ENCODE measurements at places on chromosomes 2 and 18.

- DNase-seq = no peak
Measured at GRCh38 chr2:112540906-112541305, 1.4 kb upstream of the POLR1B start.

- no peak for DNase-seq
Measured at GRCh38 chr2:211408483-211408891, 852.1 kb downstream of the CPS1 start.

GRCh38 chr18:6411382-6411781, 3.3 kb downstream of the L3MBTL4 start:
- no peak for DNase-seq

DNA sequence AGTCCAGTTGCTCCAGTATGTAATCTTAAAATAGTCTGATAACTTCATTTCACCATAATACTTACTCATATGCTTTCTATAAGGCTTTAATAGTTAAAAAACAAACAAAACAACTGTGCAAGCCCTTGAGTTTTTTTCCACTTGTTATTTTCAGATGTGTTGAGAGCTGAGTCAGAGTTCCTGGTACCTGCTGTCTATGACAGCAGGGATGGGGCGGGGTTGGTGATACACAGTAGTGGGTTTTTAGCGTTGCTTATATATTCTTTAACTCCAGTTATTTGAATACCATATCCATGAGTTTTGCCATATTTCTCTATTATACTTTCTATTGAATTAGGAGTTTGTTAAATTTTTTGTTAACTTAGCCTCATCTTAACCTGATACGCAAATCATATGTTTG, 5.0 kb downstream of the NAPG start:
- DNase-seq = no peak

DNA sequence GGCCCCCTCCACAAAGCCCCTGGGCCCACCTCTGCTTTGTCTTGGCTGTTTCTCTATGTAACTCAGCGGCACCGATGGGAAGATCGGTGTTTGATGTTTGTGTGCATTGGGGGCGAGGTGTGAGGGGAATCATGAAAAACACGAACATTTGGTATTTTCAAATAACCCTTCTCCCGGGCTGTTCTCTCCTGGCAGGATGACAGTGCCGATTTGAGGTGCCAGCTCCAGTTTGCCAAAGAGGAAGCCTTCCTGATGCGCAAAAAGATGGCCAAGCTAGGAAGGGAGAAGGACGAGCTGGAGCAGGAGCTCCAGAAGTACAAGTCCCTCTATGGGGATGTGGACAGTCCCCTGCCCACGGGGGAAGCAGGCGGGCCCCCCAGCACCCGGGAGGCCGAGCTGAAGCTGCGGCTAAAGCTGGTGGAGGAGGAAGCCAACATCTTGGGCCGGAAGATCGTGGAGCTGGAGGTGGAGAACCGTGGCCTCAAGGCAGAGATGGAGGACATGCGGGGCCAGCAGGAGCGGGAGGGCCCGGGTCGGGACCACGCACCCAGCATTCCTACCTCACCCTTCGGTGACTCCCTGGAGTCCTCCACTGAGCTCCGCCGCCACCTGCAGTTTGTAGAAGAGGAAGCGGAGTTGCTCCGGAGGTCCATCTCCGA, 78.1 kb downstream of the MTCL1 start:
- DNase-seq = no peak

DNA sequence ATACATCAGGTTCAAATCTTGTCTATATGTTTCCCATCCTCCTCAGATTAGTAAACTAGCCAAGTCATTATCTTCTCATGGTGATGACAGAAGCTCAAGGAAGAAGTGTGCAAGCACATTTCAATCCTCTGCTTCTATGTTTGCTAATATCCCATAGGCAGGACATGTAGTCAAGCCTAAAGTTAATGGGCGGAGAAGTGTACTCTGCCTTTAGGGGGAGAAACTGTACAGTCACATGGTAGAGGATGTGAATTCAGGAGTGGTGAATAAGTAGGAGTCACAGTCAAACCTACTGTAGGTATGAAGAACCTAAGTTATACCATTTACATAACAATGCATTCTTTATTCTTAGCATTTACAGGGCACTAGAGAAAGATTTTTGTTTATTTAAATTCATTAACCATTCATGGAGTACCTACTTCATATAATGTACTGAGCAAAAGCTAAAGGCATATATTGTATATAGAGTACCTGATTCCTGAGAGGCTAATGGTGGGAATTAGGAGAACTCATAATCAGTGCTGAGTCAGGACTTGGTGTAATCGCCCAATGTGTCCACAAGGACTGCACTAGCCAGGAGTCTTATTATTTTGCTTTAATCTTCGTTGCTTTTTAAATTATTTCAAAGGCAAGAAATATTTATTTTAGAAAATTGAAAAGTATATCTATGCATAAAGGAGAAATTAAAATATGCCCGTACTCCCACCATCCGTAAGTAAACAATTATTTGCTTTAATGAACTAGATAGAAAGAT, 394.3 kb upstream of the ETAA1 start:
- no peak for DNase-seq

DNA sequence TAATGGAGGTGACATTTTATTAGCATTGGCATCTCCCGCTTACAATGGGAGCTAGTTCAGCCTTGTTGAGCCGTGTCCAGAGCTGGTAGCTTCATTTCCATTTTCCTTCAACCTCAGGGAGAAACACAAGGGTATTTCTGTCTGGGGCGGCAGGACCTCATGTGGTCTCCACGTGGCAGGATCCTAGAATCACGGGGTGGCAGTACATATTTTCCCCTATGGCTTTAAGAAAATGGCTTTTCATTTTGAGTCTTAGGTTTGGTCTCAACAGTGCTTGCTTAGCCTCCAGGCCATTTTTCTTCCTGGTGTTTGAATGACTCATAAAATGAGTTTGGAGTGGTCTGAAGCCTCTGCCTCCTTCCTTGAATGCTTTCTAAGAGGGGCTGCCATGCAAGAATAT, 20.3 kb downstream of the CABLES1 start:
- DNase-seq = no peak

DNA sequence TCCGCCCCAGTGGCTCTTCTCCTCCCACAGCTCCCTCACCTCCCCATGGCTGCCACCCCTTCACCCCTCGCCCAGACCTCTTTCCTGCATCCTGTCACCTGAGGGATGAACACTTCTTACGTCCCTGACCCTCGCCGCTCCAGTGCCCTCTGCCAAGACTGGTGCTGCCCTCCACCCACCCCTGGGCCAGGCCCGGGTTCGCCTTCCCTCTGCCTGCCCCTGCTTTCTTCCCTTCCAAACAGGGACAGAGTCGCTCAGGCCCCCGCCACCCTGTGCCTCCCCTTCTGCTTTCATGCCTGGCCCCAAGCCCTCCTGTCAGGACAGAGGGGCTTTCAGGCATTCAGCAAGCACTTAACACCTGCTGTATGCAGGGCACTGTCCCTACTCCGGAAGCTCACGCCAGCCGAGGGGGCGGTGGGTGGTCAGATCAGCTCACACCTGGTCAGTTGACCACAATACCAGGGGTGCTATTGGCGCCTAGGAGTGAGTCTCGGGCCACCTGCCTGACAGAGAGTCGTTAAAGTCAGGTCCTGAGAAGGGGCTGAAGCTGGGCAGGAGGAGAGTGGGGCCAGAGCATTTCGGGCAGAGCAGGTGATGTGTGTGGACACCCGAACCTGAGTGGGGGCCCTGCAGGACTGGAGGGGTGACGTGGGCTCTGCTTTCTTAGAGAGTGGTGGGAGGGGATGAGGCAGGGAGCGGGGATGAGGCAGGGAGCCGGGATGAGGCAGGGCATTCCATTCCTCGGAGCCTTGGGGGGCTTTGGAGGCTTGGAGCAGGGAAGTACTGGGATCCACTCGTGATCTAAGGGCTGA, 26.0 kb upstream of the HPCAL1 start:
- no peak for DNase-seq

DNA sequence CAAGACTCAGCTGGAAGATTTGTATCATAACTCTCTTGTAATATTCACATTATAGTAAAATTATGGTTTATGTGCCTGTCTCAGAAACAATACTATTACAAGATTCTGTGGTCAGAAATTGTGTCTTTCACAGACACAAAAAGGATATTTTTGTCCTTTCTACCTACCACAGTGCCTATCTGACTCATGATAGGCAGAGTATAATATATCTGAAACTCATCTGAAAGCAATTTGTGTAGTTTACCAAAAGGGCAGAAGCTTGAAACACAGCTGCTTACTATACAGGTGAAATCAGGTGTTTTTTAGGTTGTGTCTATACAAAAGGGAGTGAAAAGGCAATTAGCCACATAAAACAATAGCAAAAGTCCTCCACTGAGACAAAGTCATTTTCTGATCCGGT, 10.9 kb downstream of the TMEM200C start:
- DNase-seq = no peak

GRCh38 chr2:160418853-160419252, 74.8 kb downstream of the RBMS1 start:
- DNase-seq = no peak

- DNase-seq = no peak
Measured at GRCh38 chr2:45412754-45413379, 198.2 kb downstream of the SRBD1 start.

GRCh38 chr18:24595561-24596031, 135.2 kb downstream of the HRH4 start:
- no peak for DNase-seq

GRCh38 chr2:6788614-6789013, 77.1 kb downstream of the CMPK2 start:
- no peak for DNase-seq

GRCh38 chr2:157363612-157364101, 38.0 kb upstream of the ERMN start:
- DNase-seq = no peak

GRCh38 chr2:219500135-219500534, 1.4 kb downstream of the GMPPA start:
- no peak for DNase-seq

DNA sequence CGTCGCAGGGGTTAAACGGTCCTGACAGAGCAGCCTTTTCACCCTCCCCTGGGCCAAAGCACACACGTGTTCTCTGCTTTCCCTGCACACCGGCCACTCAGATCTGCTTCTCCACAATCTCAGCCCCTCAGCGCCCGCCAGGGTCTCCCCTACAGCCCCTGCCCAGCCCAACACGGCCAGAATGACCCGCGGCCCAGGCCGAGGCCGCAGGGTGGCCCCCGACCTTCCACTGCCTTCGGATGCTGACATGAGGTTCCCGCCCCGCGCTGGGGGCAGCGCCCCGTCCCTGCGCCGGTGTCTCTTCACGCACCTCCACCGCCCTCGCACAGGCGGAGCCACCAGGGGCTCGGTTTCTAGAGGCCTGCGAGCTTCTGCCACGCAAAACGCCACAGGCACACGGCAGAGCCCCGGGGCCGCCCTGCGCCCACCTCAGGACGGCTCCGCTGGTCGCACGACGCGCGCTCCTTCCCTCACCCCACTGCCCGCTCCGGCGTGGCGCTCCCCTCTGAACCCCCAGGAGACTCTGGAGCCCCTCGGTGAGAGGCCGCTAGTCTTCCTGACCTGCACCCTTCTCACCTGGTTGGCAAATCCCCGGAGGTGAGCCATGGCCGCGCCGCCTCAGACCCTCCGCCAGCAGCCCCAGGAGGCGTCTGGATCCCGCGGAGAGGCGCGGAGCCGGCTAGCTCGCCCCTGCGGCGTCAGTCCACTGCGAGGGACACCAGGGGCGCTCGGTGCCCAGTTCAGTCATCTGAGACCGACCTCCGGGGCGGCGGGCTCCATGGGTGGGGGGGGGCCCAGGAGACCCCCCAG, 749 bp downstream of the STK25 start:
- DNase-seq = no peak

DNA sequence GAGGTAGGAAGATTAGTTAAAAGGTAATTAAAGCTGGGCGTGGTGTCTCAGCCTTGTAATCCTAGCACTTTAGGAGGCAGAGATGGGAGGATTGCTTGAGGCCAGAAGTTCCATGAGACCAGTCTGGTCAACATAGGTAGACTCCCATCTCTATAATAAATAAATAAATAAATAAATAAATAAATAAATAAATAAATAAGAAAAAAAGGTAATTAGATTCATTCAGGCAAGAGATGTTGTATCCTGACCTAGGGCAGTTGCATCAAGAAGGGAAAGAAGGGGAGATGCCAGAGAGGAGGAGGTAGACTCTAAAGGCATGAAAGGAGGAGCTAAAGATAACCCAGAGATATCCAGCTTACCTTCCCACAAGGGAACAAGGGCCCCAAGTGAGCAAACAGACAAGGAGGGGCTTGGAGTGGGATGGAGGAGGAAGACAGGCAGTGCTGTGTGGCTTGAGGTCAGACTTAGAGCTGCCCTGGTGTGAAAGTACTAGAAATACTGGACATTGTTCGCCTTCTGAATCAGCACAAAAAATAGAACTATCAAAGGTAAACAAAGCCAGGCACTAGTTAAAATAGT, 7.4 kb upstream of the RAB1A start:
- no peak for DNase-seq

- no peak for DNase-seq
Measured at GRCh38 chr2:155218292-155218924, 519.9 kb downstream of the KCNJ3 start.

- no peak for DNase-seq
Measured at GRCh38 chr2:140509765-140510164, 1621.1 kb downstream of the LRP1B start.

DNA sequence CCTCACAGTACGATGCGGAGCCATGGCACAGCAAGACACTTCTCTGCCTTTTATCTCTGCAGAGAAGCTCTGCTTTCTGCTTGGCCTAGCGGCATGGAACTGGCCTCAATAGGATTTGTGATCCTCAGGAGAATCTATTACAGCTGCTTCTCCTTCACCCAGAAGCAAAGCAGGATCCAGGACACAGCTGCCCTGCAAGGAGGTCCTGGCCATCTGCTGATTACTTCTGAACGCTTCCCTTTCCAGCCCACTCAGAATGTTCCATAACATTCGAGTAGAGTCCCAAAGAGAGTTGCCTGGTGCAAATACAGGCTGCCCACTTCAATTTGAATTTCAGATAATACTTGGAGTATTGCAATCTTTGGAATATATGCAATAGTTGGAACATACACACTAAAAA, 29.2 kb upstream of the KCNS3 start:
- DNase-seq = no peak

DNA sequence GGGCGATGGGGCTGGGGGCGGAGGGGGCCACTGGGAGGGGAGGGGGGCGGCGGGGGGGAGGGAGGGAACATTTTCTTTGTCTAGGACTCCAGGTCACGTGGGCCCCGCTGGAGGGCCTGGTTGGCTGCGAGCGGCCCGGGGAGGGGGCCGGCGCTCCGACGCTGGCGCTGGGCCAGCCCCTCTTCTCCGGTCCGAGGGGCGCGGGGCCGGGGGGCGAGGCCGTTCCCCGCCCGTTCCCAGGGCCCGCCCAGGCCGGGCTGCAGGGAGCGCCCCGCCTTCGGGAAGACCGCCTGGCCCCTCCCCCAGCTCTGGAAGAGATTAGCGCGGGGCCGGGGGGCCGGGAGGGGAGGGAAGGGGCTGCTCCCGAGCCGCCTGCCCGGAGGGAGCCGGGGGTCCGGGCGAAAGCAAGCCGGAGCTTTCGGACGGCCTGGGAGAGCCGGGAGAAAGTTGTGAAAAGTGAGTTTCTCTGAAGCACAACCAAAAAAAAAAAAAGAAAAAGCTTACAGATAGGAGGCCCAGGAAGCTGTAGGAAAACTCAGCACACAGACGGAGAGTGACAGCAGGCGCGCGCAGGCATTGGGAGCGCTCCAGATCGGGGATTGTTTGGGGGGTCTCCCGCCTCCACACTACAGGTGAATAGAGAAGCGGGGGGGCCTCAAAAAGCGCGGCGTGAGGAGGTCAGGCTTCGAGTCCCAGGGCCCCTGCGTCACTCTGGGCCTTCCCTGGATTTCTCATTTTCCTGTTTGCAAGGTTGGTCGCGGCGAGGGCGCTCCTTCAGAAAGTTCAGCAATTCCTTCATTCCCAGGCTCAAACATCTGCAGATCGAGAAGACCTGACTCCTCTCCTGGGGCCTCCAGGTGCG, 84.1 kb upstream of the POMC start:
- DNase-seq = peak; percentile 77

GRCh38 chr2:207830778-207831438, 61.2 kb upstream of the FZD5 start:
- no peak for DNase-seq

- peak; percentile 50 for DNase-seq
Measured at GRCh38 chr2:24920809-24921441, 888 bp upstream of the ADCY3 start.

All from Kasumi-1 (cell line).